ENCODE measurements at places on chromosomes 6 and 20.

DNA sequence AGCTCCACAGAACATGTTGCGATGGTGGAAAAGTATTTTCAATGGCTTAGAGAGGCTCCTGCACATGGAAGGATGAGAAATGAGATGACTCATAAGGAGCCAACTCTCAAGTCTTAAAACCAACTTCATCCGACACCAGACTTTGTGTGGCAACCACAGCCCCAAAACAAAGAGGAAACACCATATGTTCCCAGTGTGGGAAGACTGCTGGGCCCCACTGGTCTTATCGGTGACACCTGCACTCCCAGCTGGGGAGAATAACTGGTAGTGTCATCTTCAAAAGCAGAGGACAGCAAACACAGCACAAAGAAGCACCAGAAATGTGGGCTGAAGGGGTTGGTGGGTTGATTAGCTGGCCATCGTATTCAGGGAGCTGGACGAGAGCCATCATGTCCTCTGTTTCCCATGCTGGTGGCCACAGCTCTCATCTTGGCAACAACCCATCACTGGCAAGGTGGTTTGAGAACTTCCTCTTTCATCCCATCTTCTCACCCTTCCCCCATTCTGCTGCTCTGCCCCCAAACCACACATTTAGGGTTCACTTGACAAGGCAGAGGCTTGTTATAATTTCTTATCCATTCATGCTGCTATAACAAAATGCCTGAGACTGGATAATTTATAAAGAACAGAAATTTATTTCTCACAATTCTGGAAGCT is 46.0 kb upstream of the TASP1 start:
- DNase-seq = no peak

DNA sequence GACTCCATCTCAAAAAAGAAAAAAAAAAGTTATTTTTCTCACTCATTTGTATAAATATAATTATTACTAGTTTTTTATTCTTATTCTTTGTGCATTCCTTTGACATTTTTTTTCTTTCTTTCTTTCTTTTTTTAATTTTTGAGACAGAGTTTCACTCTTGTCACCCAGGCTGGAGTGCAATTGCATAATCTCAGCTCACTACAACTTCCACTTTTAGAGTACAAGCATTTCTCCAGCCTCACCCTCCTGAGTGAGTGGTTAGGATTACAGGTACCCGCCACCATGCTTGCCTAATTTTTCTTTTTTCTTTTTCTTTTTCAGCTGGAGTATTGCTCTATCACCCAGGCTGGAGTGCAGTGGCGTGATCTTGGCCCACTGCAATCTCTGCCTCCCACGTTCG is 51.4 kb upstream of the JARID2 start:
- no peak for DNase-seq

DNA sequence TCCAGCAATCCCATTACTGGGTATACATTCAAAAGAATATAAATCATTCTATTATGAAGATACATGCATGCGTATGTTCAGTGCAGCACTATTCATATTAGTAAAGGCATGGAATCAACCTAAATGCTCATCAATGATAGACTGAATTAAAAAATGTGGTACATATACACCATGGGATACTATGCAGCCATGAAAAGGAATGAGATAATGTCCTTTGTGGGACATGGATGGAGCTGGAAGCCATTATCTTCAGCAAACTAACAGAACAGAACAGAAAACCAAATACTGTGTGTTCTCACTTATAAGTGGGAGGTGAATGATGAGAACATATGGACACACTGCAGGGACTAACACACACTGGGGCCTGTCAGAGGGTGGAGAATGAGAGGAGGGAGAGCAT is 261.6 kb downstream of the GMDS start:
- DNase-seq = no peak

- DNase-seq = no peak
Observed at GRCh38 chr6:32116674-32117073, 7.5 kb upstream of the TNXB start.

GRCh38 chr6:169979873-169980432 is 228.5 kb downstream of the ERMARD start:
- DNase-seq = no peak

- no peak for DNase-seq
Observed at GRCh38 chr6:94377835-94378234, 958.5 kb upstream of the EPHA7 start.
